Camera-type eye (tissue), 1 donor: ENCODE measurements at places on chromosomes 4 and X. TPM values are rescaled to one million over a fixed set of nuclear protein-coding genes. Genes with fewer than 3 reads are reported as not detected.

Gene GPC3
- total RNA-seq = 64.9 TPM

Gene ADH6
- total RNA-seq = not detected

Gene REST
- 53.6 TPM for total RNA-seq

Gene PRMT9
- total RNA-seq = 26.4 TPM

Gene AMTN
- total RNA-seq = not detected

Gene MECP2
- total RNA-seq = 72.2 TPM

Gene GAB3
- 4.3 TPM for total RNA-seq

Gene SPANXN3
- total RNA-seq = not detected

Gene REELD1
- not detected for total RNA-seq

Gene ATP2B3
- total RNA-seq = 3.7 TPM

Gene GLRA3
- total RNA-seq = 1.9 TPM

Gene OTC
- total RNA-seq = not detected

Gene AKAP4
- total RNA-seq = not detected

Gene LONRF3
- 5.0 TPM for total RNA-seq

Gene SUPT20HL1
- total RNA-seq = not detected

Gene KLB
- total RNA-seq = 0.11 TPM

Gene DCAF12L2
- total RNA-seq = 4.4 TPM

Gene AMOT
- total RNA-seq = 30.5 TPM

Gene SPANXN4
- not detected for total RNA-seq

Gene OTUD6A
- total RNA-seq = not detected

Gene FAM184B
- total RNA-seq = 20.3 TPM

Gene SLC2A9
- total RNA-seq = 6.4 TPM

Gene HSPA4L
- total RNA-seq = 19.7 TPM

Gene UGT2B17
- total RNA-seq = not detected

Gene HSD17B13
- total RNA-seq = 0.27 TPM

Gene GDPD2
- 7.5 TPM for total RNA-seq

Gene ERCC6L
- total RNA-seq = 2.7 TPM

Gene MAGEA1
- total RNA-seq = not detected

Gene BGN
- 106 TPM for total RNA-seq

Gene TMEM47
- total RNA-seq = 86.8 TPM
